ENCODE measurements at places on chromosomes 13 and 19.

DNA sequence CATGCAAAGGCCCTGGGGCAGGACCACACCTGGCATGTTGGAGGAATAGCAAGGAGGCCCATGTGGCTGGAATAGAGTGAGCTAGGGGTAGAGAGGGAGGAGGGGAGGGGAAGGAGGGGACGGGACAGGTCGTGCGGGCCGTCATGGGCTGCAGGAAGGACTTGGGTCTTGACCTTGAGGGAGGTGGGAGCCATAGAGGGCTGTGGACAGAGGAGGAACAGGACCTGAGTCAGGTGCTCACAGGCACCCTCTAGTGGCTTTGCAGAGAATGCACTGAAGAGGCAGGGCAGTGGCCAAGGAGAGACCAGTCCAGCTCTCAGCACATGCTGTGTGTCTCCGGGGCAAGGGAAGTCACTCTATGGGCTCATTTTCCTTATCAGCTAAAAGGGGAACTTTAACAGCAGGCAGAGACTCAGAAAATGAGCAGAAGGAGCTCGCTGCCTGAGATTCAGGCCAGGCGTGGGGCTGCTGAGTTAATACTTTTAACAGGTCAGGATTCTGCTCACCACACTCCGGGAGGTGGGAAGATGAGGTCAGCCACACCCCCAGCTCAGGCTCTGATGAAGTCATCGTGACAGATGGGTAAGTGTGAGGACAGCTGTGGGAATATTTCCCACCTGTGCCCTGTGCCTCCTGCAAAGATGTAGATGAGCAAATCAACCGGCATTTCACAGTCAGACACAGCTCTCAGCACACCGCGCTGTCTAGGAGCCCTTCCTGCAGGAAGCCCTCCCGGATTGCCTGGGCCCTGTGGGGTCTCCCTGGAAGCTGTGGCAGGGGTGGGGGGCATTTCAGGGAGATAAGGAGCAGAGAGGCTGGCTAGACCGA lies 6.0 kb upstream of the TNFAIP8L1 start:
- peak; percentile 71 for DNase-seq

DNA sequence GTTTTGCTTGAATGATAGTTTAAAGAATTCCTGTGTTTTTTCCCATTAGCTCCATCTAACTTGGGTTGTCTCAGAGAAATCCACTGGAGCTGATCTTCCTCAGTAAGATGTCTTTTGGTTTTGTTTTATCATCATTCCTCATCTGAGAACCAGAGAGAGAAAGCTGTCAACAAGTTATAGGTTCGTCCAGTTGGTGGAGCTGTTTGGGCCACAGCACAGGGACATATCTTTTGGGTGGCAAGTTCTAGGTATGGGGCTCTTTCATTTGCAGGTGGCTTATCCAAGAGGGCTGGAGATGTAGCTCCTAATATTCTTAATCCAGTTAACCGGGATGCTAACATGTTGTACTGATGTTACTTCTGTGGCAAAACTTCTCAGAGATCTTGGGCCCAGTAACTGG lies 174.2 kb downstream of the KCNRG start:
- no peak for DNase-seq

DNA sequence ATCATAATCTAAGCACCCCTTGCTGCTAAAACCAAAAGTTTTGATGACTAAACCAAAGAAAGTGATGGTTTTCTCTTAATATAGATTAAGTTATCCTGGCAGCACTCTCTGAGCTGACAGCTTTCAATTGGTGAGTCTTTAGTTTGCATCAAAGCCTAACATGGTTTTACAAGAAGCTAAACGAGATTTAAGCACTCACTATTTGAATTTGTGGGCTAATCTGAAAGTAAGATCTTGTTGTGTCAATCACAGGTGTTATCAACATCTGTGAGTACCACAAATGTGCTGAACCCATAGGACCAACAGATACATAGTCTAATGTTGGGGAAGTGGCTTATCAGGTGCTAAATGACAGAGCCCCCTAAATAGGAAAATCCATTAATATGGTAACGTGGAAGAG lies 223.9 kb downstream of the LHFPL6 start:
- peak; percentile 41 for DNase-seq

DNA sequence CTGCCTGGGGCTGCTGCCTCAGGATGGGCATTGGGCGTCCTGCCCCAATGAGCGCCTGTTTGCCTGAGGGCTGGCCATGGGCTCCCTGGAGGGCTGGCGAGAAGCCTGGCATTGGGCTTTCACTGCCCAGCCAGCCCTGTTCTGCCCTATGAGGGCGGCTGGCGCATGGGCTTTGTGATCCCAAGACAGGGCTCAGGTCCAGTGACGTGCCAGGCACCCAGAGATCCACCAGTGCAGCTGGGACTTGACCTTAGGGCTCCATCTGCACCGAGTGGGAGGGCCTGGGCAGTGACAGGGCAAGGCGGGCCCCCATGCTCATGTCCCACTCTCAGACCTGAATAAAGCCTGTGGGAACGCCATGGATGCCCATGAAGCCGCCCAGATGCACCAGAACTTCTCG lies 34.3 kb downstream of the MAU2 start:
- no peak for DNase-seq

DNA sequence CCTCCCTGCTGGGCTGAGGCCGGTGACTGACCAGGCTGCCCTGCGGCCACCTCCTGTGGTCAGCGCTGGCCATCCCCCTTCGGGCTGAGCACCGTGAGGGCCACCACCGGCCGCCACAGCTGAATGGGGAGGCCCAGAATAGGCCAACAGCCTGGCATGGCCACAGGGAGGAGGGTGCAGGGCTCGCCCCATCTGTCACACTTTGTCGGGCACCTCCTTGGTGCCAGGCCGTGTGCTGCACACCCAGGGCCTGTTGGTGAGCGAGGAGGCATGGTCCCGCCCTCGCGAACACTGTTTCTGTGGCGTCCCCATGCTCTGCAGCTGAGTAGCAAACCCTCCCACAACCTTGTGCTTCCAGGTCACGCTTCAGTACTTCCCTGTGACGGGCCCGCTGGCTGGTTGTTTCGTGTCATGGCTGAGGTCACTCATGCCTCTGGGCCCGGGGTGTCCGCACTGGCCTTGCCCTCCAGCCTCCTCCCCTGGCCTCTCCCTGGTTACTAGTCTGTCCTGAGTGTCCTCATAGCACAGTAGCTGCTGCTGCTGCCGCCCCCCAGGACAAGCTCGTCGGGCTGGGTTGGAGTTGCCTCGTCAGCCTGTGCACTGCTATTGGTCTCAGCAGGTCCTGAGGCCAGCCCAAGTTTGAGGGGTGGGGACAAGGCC lies 15.2 kb downstream of the EPN1 start:
- DNase-seq, result no peak
